ENCODE measurements at places on chromosomes 5 and 9.
A peak's percentile ranks its signal among the peaks of the same experiment; 100 is the strongest.

DNA sequence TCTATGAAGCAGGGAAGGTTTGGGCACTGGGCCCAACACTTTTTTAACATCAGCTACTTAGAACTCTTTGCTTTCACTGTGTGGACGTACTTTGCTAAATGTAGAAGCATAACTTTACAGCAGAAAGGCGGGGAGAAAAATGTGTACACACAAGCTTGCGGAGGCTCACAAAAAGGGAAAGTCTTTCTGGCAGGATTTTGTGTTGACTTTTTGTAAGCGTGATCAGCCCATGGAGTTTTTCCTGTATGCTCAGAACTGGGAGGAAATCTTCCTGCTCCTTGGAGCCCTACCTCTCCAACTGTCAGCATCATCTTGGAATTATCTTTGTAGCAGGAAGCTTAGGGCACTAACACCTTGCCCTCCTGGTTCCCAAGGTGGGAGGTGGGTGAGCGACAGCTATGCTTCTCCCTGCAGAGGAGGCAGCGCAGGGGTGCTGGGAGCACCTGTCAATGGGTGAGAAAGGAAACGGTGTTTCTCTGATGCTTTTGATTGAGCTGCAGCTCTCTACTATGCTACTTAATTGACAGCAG, 321.9 kb downstream of the GADD45G start:
- DNase-seq = peak; percentile 23

DNA sequence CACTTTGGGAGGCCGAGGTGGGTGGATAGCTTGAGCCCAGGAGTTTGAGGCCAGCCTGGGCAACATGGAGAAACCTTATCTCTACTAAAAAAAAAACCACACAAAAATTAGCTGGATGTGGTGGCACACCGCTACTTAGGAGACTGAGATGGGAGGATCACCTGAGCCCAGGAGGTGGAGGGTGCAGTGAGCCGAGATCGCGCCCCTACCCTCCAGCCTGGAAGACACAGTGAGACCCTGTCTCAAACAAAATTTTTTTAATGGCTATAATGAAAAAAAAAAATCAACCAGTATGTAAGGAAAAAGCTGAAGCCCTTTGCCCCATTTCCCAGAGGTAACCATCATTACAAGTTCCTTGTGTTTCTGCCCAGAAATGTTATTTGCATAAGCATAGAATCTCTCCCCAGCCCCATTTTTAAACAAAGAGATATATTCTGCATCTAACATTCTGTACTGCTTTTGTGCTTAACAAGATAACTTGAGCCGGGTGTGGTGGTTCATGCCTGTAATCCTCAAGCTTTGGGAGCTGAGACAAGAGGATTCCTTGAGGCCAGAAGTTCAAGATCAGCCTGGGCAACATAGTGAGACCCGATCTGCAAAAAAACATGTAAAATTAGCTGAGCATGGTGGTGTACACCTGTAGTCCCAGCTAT, 35.1 kb upstream of the KCNIP1 start:
- no peak for DNase-seq

DNA sequence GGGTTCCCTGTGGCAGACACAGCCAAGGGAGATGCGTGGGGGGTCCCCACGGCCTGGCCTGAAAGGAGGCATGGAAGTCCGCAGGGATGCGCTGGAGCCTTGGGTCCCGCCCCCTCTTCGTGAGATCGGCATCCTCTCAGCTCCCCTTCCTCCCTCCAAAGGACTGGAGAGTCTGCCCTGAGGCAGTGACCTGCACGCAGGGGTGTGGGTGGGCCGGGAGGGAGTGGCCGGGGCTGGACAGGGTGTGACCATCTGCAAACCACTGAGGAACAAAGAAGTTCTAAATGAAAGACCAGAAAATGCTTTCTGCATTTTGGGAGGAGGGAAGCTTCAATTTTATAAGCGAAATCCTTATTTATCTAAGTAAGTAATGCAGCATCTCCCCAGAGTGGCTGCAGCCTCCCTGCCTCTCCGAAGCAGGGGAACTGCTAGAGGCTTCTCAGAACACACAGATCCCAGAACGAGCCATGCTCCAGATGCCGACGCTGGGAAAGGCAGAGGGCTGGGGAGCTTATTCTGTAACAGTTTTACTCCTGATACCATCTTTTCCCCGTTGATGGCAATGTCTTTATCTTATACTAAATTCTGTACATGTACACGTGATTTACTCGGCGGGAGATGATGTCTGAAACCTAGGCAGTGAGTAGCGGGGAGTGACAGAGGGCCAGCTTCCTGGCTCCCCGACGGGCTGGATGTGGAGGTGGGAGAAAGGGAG, 221.7 kb downstream of the FANCC start:
- no peak for DNase-seq

- DNase-seq = no peak
Measured at GRCh38 chr9:114151426-114151956, 3.8 kb upstream of the COL27A1 start.

DNA sequence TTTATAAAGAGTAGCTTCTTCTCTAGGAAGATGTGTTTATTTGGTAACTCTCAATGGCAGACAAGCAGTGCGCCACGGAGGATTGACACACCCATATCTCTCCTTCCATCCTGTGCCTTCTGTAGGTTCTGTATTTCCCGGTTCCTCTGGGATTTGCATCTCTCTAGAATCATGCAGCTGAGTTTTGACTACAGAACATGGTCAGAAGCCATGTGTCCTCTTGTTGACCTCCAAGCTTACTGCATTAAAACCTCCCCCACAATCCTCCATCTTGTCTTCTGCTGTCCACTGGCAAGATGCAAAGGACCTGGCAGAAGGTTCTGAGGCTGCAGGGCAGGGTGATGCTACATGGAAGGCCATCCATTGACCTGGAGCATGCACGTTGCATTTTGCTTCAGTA, 482.0 kb downstream of the DMRT2 start:
- no peak for DNase-seq

DNA sequence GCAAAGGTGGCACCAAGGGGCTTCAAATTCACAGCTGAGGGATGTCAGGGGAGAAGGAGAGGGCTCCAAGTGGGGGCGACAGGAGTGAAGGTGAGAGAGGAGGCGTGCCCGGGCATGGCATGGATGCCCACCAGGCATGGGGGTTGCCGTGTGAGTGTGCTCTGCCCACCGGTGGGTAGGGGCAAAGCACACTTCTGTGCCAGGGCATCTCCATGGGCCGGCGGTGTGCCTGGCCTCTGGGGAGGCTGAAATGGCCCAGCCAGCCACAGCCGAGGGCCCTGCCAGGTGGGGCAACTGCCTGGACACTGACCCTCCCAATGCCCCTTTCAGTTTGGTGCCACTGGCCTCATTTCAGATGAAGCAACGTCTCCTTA, 14.0 kb upstream of the RNU6ATAC start:
- DNase-seq = no peak

GRCh38 chr5:103862398-103862797, 299.8 kb upstream of the NUDT12 start:
- no peak for DNase-seq

- DNase-seq = no peak
Measured at GRCh38 chr5:176530393-176530982, 6.7 kb downstream of the RNF44 start.

DNA sequence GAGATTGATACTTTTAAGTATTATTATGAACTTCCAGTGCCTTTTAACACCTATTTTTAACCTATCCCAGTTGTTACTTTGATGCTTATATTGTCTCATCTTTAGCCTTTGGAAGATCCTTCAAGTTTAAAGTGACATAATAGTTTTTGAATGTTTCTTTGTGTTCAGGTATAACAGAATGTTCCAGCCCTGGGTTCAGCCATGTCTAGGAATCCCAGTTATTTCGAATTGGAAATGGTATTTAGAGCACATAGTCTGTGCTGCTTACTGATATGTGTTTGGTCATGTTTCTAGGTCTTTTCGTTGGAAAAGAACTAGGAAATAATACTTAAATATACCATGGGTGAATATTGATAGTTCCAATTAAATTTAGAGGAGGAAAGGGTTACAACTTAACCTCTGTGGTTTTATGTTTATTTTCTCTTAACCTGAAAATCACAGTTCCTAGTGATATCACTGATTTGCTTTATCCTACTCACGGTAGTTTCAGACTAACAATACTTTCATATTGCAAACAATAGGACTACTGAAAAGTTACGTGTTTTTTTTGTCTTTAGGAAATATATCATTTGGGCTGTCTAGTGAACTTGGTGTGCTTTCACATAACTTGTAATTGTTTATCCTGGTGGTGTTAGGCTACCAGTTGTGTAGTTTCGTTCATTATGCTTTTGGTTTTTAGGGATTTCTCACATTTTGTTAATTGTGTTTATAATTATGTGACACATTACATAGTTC, 37.8 kb downstream of the UHRF2 start:
- no peak for DNase-seq

GRCh38 chr5:90504743-90505142, 24.6 kb downstream of the LYSMD3 start:
- no peak for DNase-seq

DNA sequence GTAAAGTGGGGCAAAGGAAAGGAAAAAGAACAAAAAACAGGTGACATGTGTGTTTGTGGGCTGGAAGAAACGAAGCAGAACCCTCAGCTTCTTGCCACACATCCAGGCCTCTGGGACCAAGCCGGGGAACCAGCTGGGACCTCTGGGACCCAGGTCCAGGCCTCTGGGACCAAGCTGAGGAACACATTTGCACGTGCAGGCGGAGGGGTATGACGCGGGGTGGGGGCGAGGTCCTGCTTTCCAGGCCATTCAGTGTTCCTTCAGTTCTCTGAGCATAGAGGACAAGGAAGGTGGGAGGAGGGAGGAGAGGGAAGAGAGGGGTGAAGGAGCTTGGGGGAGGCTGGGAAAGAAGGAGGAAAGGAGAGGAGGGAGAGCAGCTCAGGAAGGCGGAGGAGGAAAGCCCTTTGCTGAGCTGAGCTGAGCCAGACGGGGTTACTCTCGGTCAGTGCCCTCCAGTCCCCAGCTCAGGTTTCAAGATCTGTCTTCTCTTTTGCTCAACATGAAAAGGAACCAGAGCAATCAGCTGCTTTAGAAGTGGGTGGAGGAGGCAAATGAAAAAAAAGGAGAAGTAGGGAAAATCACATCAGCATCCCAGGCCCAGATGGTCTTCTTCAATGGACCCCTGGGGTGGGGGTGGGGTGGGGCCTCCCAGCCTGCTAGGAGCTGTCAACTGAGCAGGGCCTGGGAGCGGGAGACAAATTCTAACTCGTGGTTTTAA, 59.1 kb downstream of the ABCA1 start:
- DNase-seq = peak; percentile 6

- DNase-seq = no peak
Measured at GRCh38 chr5:60372786-60373185, 327.2 kb downstream of the DEPDC1B start.

DNA sequence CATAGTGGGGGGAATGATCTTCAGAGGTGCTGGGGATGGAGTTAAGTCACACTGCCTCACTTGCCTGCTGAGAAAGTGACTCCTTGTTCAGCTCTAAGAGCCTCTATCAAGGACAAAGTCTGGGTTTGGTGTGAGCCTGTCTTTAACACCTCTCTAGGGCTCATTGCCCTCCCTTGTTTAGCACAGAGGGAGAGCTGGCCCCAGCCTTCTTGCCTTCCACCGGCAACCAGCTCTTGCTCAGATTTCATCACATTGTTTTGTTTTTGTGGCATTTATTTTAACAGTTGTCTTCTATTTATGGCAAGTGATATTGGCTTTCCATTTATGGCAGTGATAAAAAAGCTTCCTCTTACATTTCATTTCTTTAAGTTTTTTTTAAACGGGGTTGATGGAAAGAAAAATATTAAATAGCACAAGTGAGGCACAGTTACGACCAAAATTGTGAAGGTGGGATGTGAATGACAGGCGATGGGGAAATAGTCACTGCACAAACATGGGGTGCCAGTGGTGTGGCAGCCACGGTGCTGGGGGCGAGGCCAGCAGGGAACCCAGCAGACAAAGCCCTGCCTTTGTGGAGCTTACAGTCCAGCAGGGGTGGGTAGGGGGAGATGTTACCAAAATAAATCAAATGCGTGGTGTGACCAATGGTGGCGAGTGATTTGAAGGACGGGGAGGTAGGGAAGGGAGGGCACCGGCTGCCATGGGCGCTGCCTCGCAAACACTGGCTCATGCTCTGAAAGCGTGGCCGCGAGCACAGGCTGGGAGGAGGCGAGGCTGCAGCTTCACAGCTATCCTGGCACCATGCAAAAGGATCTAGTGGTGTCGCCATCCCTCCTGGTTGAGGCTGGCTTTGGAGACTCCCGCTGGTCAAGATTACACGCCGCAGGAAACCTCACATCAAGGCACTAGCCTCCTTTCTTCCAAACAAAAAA, 21.2 kb upstream of the UNC5A start:
- DNase-seq = no peak

- no peak for DNase-seq
Measured at GRCh38 chr9:108746001-108746400, 109.8 kb downstream of the ACTL7B start.

DNA sequence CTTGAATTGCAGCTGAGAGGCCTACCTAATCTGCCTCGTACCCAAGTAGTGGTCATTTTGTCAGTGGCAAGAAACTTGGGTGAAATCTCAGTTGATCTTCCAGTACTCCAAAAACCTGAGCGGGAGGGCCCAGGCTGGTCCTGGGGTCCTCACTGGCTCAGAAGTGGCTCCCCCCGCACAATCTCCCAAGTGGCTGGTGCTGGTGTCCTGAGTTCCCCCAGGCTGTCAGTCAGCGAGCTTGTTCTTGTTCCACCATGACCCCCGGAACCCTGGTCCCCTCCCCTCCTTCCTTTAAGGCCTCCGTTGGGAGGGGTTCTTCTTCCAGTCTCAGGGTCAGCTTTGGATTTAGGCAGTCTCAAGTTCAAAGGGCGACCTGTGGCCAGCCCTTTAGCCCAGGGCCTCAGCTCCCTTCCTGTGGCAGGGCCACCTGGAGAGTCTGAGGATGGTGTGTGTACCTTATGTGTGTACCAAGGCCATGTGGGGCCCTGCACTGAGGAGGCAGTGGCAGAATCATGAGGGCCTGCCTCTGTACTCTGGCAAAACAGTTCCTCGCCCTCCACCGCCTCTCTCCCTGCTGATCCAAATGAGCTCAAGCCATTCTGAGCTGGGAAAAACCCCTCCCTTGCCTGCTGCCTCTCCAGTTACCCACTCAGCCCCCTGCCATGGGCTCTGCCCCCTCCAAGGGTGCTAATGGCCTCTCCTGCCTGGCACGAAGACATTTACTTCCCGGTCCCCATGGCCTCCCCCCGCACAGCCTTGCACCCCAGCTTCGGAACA, 4.5 kb upstream of the DBN1 start:
- DNase-seq = no peak

- no peak for DNase-seq
Measured at GRCh38 chr9:121034529-121034928, 15.5 kb downstream of the C5 start.

DNA sequence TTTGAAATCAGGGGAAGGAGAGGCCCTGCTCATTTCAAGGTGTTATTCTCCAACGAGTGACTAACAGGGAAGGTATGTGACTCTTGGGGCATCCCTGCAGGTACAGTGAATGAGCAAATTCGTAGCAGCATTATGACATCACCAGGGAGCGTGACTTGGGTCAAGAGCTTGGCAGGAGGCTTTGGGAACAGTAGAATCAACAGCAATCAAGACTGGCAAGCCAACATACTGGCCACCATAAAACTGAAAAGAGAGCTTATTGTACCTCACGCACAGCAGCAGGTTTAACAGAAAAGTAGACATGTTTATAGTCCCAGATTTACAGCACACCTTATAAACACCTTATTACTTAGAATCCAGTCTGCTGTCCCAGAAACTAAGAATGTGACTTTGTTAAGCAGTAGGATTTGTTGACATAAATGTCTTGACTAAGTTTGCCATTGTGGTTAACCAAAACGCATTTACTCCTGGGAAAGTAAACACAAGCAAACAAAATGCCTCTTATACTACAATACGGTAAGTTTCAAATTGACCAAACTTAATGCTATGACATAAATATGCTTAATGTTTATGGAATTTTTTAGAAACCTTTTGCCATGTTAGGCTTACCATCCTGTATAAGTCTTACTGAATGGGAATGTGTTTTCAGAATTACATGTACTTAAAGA, 297.8 kb downstream of the NPR3 start:
- DNase-seq = no peak

Measured in head of caudate nucleus (tissue), 42 donors.